NCI-H2029 (cell line): ENCODE measurements at places on chromosomes 2 and 18.
A peak's percentile ranks its signal among the peaks of the same experiment; 100 is the strongest.

GRCh38 chr18:67282796-67283195 is 233.7 kb downstream of the DSEL start:
- DNase-seq = no peak

DNA sequence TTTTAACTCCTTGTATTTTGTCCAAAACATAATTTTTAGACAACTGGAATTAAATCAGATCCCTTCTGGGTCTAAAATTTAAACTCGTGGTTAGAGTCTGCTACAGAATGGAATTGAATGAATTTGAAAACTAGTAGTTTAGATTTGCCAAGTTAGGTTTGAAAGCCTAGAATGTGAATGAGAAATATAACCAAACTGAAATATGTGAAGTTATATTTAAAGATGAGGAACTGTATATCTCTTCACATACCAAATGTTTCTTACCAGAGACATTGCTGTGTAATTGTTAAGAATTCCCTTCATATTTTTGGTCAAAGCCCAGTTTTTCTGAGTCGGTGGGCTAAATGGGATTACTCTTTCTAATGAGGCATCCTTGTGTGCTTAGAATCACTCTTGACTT is 74.2 kb downstream of the LPIN1 start:
- no peak for DNase-seq

- DNase-seq = peak; percentile 49
Measured at GRCh38 chr18:59150236-59150635, 10.6 kb downstream of the SEC11C start.

DNA sequence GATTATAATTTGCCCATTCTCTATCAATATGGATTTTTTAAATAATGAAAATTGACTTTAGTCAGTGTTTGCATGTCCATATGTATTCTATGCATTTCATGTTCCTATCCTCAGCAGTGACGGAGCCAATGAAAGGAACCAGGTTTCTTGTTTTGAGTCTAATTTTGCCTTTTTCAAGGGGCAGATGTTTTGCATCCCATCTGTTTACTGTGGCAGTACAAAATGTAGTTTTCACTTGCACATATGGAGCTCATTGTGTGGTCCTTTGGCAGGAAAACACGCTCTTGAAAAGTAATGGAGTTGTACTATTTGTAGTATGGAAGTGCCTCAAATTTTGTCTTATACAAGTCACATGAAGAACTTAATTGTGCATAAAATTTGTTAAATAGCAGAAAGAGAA is 127.8 kb downstream of the AGPS start:
- no peak for DNase-seq

- DNase-seq = no peak
Measured at GRCh38 chr18:47163241-47163640, 12.9 kb downstream of the IER3IP1 start.

- DNase-seq = no peak
Measured at GRCh38 chr2:127014630-127015029, 92.3 kb downstream of the BIN1 start.

- DNase-seq = no peak
Measured at GRCh38 chr18:43642727-43643330, 365.5 kb upstream of the SYT4 start.

- no peak for DNase-seq
Measured at GRCh38 chr18:54558609-54559585, 32.1 kb upstream of the DYNAP start.

DNA sequence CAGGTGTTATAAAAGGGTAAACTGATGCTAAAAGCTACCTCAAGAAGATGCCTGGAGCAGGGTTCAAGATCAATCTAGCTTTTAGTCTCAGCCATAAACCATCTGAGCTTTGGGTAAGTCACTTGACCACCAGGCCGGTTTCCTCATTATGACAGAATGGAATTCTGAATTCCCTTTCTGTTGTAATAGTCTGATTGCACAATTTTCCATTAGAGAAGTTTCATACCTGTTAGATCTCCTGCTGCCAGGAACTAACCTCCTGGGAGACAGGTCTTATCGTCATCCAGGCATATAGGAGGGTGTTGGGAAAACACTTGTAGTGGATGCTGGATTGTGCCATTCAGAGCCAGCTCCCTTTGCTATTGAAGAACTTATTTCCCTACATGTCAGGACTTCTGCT is 272.5 kb downstream of the TDRD15 start:
- no peak for DNase-seq

- DNase-seq = no peak
Measured at GRCh38 chr2:105238664-105239240, 2.8 kb upstream of the GPR45 start.

DNA sequence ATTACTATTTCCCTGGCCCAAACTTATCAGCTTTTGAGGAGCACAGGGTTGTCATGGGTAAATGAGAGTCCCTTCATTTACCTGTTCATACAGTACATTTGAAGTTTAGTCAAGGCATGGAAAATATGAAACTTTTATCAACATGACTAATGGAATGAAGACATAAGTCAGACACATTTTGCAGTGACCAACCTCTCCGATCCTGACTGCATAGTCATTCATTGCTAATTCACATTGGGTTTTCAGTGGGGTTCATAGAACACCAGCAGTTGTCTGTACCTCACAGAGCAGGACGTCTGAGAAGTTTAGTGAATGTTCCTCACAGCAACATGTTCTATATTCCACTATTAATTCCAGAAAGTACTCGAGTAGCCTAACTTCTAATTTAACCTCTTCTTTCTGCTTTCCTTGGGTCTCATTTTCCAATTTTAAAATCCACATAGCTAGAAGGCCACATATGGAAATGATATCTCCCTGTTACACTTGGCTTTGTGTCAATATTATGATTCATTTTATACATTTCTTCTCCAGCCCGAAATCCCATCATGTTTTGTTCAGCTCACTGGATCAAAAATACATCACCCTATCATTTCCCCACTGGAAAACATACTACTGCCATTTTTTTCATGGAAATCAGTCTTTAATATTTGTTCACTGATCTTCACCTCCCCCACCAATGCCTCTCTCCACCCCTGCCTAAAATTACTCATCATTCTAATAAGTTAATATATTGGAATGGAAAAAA is 65.9 kb downstream of the CDH20 start:
- no peak for DNase-seq

DNA sequence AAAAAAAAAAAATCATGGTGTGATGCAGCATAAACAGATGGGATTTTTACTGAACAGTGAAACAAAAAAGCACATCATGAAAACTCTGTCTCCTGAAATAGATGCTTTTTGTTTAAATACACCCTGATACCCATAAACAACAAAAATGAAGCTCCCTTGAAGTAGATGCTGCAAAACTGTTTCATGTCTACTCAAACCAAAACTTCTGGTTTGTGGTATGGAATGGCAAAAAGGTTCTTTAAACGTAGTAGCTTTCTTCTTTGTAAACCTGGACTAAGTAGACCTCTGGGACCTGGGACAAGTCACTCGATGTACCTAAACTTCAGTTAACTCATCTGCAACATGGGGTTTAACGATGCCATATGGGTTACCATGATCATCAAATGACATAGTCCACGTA is 64.4 kb upstream of the RAPH1 start:
- no peak for DNase-seq

DNA sequence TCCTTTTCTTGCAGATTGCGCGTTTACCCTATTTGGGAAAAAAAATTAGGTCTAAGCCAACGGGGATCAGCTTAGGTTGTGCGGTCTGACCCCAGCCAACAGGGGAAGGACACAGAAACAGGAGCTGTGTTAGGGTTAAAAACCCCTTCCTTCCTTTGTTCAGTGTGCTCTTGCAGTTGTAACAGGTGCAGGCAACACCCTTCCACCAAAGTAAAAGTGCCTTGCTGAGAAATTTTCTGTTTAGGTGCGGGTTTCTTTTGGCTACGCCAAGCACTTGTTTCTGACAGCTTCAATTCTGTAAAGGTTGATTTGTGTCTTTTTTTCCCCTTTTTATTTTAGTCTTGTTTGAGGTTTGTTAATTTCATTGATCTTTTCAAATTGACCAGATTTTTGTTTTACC is 92.5 kb downstream of the PTPN4 start:
- DNase-seq = no peak

DNA sequence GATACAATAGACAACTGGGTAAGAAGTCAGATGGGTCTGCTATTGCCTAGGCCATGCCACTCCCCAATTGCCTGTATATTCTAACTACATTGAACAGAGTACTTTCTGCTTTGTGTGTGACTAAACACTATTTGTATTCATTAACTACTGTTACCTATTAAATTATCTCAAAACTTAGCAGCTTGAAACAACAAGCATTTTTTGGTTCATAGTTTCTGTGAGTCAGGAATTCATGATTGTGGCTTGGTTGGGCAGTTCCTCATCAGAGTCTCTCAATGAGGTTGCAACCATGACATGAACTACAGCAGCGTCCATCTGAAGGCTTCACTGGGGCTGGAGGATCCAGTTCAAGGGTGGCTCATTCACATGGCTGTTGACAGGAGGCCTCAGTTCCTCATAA is 205.7 kb downstream of the EN1 start:
- DNase-seq = no peak

DNA sequence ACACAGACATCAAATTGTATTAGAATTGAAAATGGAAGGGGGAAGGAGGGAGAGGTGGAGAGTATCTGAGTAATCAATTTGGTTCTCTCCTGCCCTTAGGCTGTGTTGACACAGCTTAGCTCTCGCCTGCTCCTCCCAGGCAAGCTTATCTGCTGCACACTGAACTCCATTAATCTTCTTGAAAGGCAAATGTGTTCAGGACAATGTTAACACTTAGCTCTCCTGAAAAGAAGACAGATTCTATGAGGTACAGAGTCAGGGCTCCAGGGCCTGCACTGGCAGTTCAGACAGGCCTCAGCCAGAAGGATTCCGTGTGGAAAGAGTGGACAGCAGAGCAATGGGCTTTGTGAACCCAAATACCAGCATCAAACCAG is 430.0 kb upstream of the TNP1 start:
- no peak for DNase-seq

- no peak for DNase-seq
Measured at GRCh38 chr2:127650785-127651380, 4.9 kb downstream of the GPR17 start.

GRCh38 chr2:46270384-46270783 is 26.8 kb upstream of the EPAS1 start:
- no peak for DNase-seq

DNA sequence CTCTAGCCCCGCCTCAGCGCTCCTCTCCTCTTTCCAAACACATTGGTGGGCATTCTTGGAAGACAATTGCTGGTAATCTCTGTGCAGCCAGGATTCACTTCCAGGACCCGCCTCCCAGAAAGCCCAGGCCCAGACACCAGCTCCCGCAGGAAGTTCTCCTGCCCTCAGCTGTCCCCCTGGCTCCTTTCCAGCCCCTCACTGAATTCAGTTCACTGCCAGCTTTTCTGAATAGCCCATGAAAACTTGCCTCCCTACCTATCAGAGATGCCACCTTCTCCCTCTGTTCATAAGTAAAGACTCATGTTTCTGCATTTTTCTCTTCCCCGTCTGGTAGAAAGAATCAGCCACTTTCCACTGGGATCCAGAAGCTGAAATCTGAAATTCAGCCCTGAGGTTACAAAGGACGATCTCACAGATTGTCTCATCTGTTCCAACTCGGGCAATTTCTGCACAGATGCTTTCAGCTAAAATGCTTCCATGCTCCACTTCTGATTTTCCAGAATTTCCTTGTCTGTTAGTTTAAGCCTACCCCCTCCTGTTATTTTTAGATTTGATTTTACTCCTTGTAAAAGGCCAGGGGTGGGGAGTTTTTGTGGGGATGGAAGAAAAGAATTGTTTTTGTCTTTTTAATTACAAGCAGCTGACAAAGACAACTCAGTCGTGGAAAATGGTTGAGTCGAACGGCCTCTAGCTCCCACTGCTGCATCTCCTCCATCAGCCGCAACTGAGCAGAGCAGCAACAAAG is 98.1 kb downstream of the SP3 start:
- peak; percentile 12 for DNase-seq

DNA sequence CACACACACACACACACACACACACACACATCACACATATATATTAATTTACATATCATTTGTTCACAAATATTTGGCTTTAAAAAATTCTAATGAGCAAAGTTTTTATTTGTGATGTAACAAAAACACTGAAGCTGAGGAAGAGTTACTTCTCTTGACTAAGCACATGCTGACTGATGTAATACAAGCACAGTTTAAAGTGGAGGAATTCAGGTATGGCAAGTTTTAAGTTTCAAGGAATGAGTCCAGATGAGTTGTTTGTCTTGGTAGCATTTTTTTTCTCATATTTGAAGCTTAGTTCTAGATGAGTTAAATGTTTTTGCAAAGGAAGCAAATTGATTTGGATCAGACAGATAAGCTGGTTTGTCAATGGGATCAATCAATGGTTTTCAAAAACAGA is 20.2 kb upstream of the CALCRL start:
- DNase-seq = no peak

GRCh38 chr2:147998203-147998602 is 22.3 kb downstream of the ORC4 start:
- no peak for DNase-seq

- no peak for DNase-seq
Measured at GRCh38 chr18:55161916-55162315, 202.7 kb upstream of the CCDC68 start.

- no peak for DNase-seq
Measured at GRCh38 chr2:119249855-119250717, 26.5 kb downstream of the STEAP3 start.

DNA sequence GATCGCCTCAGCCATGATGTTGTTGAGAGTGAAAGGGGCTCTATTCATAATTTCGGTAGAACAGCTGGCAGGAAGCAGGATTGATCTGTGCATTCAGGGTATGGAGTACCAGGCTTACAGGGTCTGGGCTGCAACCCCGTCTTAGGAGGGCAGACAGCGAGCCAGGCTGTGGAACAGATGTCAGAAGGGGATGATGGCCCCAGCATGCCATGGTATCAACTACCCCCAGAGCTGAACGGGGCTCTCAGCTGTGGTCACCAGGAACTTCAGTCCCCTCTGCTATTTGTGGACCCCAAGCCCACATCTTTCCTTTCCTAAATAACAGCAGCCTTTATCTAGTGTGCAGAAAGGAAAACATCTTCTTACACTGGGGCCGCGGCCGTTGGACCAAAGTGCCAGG is 422.2 kb upstream of the SALL3 start:
- no peak for DNase-seq

DNA sequence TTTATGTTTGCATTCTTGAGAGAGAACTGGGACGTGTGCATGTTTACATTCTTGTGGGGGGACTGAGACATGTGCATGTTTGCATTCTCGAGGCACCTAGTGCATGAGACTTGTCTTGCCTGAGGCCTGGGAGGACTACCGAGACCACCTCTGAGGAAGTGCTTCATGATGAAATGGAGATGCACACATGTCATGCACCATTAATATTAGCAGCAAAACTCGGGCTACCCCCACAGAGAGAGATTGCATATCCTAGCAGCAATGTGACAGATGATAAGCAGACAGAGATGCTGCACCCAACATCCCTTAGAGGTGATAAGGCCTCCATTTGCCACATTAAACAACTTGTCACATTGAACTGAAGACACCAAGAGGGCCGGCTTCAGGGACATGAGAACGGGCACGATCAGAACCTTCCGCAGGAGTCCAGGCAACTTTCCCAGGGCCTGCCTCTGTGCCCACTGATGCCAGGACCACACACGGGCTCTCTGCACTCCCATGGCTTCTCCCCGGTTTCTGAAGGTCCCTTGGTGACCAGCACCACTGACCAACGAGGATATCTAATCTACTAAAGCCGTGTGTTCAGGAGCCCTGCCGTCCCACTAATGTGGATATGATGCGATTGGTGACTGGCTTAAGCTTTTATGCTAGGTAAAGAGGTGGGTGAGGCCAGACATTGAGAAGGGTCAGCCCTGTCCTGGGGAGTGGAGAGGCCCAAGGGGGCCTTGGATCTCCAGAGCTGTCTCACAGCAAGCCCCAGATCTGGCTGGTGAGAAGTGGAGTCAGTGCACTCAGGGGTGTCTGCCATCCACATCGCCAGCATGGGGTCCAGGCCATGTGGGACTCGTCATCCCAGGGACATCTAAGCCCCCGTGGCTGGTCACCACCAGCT is 208.3 kb downstream of the NDUFA10 start:
- DNase-seq = no peak
